Stimulated activated CD8-positive, alpha-beta memory T cell treated with anti-CD3 and anti-CD28 coated beads, Interleukin-4, amount 100 ng/mL, for 4 hours (primary cell): ENCODE measurements at places on chromosomes 12 and 14.

DNA sequence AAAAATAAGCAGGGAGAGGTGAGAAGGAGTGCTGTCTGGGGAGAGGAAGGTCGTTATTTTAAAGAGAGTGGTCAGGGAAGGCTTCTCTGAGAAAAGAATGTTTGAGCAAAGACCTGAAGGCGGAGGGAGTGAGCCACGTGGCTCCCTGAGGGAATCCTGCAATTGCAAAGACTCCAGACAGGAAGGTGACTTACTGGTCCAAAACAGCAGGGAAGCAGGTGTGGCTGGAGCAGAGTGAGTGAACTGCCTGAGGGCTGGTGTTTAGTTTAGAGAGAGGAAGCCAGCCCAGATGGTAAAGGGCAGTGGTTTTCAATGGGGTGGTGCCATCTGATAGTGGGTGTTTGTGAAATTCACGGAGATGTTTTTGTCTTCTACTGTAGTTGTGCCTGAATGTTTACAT lies 58.8 kb upstream of the LTA4H start:
- DNase-seq, result no peak

GRCh38 chr14:97916669-97917568 lies 1119.7 kb downstream of the VRK1 start:
- no peak for DNase-seq

DNA sequence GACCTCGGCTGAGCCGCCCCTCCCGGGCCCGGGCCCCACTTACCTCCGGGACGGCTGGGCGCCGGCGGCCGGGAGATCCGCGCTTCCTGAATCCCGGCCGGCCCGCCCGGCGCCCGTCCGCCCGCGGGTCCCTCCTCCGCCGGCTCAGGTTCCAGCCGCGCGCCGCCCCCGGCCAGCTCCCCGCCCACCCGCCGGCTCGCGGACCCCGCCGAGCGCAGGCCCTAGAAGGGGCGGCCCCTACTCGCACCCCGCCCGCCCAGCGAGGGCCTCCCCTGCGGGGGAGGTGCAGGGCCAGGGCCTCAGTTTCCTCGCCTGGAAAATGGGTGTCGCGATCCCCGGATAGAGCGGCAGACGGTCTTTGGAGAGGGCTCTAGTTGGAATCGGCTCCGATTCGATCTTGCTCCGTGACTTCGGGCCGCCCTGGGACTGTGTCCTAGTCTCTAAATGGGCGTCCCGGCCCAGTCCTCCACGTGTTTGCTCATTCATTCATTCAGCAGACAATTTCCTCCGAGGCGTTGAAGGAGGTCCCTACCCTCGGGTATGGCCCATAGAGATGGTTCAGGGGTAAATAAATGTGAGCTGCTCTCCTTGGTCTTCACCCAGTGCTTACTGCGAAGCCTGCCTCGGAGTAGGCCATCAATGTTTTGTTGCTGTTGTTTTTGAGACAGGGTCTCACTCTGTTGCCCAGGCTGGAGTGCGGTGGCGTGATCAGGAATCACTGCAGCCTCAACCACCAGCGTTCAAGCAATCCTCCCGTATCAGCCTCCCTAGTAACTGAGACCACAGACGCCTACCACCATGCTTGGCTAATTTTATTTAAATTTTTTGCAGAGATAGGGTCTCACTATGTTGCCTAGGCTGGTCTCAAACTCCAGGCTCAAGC lies at the start of gene TRPV4:
TRPV4 (minus strand) TSS at position 92 of the 883 bp plus-strand sequence. CDS start 18,602 bp downstream, outside the sequence.
- no peak for DNase-seq

DNA sequence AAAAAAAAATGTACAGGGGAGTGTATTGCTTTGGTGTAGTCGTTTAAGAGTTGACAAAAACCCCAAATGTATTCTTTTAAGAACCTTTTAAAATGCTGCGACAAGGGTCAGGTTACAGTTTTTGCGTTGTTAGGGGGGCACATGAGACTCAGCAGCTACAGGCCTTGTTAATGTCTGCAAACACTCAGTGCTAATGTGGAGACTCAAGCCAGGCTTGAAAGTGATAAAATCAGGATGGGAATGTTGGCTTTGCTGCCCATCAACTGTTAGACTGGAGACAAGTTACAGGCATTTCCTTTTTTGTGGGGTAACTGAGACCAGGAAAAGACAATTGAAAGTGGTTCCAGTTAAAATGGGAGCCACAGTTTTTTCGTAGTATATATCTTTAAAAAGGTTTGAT lies 84.8 kb downstream of the PRKCH start:
- no peak for DNase-seq

DNA sequence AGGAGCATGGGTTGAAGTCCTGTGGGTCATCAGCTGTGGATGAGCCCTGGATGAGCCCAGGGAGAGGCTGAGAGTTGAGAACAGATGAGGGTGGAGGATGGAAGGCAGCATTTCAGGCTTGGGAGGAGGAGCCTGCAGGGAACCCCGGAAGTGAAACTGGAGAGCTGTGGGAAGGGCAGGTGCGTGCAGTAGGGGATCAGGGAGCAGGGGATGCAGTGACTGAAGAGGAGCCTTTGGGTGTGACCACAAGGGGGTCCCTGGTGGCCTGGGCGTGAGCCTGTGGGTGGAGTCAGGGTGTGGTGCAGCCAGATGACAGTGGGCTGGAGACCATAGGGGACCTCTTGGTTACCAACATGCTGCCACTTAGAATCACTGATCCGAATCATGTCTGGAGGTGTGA lies 115.5 kb downstream of the PAPOLA start:
- DNase-seq, result no peak

- DNase-seq, result no peak
Observed at GRCh38 chr12:62519043-62519442, 52.4 kb downstream of the MON2 start.

GRCh38 chr14:95597784-95598211 lies 62.9 kb downstream of the GLRX5 start:
- DNase-seq, result no peak

DNA sequence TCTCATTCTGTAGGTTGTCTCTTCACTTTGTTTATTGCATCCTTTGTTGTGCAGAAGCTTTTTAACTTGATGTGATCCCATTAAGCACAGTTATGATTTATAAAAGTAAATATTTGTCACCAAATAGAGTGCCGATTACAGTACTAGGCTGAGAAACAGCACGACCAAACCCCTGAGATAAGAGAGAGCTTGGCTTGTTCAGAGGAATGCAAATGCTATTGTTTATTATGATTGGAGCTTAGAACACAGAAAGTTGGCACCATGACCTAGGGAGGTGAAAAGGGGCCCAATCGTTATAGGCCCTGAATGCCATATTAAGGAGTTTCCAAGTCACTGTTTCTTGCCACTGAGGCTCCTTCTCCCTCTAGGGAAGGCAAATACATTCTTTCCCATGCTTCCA lies 214.9 kb downstream of the KITLG start:
- no peak for DNase-seq

- no peak for DNase-seq
Observed at GRCh38 chr12:109165599-109165998, 49.2 kb downstream of the ACACB start.

DNA sequence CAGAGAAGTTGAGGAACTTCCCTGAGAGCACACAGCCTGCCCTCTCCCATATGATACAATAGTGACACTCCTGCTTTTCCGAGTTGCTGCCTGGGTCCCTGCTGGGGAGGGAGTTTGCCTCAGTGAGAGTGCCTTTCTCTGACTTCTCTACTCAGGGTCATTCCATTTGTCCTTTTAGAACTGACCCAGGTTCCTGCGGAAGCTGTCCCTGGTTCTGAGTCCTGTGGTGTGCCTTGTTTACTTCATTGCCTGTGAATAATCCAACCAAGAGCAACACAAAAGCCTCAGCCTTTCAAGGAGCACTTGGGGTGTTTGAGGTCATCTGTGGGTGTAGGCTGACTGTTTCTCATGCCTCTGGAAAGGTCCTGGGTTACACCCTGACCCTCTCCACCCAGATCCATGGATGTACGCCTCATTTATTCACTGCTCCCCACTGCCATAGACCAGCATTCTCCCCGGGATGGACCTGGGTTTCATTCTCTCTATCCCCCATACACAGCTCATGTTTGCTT lies 13.6 kb downstream of the SERPINA1 start:
- DNase-seq, result no peak

- DNase-seq, result no peak
Observed at GRCh38 chr14:62916551-62916950, 128.7 kb downstream of the KCNH5 start.

- no peak for DNase-seq
Observed at GRCh38 chr14:52305014-52305413, 9.1 kb upstream of the PTGER2 start.

DNA sequence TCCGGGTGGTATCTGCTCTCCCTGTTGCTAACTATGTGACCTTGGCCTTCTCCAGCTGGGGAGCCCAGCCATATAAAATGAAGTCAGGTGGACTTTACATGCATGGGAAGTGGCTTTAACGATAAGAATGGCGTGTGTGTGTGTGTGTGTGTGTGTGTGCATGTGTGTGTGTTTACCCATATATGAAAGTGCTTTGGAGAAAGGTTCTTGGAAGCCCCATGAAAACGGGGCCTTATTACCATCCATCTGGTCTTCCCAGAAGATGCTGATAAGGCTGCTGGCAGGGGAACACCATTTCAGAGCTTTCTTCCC lies 94.8 kb downstream of the LRRC74A start:
- no peak for DNase-seq

- no peak for DNase-seq
Observed at GRCh38 chr12:88398031-88398430, 182.2 kb downstream of the KITLG start.

DNA sequence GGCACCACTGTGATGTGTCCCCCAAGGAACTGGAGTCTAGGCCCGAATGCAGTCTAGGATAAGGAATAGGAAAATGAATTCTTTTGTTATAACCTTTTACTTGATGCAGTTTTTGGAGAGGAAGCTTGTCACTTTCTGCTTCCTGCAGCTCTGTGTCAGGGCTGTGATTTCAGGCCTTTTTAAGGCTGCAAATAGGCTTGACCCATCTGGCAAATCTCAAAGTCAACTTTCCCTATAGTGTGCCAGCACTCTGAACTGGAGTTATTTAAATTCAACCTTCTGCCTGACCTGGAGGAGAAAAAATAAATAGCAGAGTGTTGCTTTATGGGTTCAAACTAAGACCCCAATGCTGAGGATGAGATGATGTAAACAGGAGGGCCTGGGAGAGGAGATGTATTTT lies 51.8 kb upstream of the CEP83 start:
- DNase-seq, result no peak

DNA sequence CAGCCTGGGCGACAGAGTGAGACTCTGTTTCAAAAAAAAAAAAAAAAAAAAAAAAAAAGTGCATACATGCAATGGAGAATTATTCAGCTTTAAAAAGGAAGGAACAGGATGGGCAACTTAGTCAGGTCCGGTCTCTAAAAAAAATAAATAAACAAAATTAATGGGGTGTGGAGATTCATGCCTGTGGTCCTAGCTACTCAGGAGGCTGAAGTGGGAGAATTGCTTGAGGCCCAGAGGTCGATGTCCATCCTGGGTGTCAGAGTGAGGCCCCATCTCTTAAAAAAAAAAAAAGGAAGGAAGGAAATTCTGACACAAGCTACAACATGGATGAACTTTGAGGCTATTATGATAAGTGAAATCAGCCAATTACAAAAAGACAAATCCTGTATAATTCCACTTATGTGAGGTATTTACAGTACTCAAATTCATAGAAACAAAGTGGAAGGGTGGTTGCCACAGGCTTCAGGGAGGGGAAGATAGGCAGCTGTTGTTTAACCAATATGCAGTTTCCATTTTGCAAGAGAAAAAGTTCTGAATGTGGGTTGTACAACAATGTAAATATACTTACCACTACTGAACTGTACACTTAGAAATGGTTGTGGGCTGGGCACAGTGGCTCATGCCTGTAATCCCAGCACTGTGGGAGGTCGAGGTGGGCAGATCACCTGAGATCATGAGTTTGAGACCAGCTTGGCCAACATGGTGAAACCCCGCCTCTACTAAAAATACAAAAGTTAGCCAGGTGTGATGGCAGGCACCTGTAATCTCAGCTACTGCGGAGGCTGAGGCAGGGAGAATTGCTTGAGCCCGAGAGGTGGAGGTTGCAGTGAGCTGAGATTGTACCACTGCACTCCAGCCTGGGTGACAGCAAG lies 12.3 kb upstream of the APOF start:
- no peak for DNase-seq

DNA sequence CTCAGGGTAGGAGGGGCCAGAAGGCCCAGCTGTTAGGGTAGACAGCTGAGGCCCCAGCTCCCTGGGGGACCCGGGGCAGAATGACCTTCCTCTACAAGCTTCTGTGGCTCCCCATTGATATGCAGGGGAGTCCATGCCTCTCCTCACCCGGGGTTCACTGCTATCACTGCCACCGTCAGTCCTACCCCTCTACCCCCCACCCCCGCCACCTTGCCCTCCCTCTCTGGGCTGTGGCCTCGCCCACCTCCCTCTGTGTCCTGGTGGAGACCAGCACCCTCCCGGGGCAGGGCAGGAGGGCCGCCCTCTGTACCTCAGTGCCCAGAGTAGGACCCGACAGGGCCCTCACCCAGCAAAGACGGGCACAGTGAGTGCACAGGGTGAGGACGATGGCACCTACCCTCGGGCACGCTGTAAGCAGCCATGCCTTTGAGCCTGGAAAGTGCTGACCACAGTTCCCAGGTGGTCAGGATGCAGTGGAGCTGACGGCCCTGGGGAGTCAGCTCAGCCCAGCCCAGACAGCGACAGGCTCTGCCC lies 88.4 kb upstream of the SFSWAP start:
- no peak for DNase-seq

GRCh38 chr14:95138876-95139275 lies 18.5 kb downstream of the DICER1 start:
- DNase-seq, result no peak

GRCh38 chr12:95690861-95691635 lies 99.5 kb downstream of the NTN4 start:
- no peak for DNase-seq

DNA sequence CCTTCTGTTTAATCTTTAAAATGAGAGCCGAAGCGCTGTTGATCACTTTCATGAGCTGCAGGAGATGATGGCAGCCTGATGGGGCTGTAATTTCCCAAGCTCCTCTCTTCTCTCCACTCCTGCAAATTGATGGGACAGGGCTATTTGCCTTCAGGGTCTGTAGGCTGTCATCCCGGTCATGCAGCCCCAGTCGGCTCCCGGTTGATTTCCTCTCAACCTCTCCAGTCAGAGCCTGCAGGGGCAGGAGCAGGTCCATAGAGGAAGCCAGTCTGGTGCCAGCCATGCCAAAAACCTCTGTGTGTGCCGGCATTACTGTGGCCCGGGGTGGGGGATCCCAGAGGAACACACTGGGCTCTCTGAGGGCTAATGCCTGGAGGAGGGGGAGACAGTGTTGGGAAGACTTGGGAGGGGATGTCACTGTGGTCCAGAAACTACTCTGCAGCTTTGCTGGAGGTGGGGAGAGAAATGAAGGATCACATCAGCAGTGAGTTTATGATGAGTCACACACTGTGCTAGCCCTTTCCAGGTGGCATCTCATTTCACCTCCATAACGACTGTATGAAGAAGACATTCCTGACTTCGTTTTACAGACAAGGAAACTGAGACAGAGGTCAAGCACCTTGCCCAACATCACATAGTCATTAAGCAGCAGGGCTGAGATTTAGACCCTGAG lies 46.5 kb upstream of the PRIMA1 start:
- no peak for DNase-seq

GRCh38 chr12:103627189-103627855 lies 40.2 kb downstream of the STAB2 start:
- no peak for DNase-seq
